ENCODE measurements at places on chromosomes 2 and 18. TPM values are rescaled to one million over a fixed set of nuclear protein-coding genes. Genes with fewer than 3 reads are reported as not detected.

Gene ALPG
- not detected for total RNA-seq

Gene TCF23
- total RNA-seq, result not detected

- no peak for DNase-seq
Measured at GRCh38 chr2:178291703-178292102, 97.4 kb downstream of the OSBPL6 start.

GRCh38 chr2:176638167-176639015, 369.1 kb downstream of the MTX2 start:
- DNase-seq, result peak; percentile 65

Gene CD8B
- total RNA-seq, result 0.87 TPM
